Stimulated activated naive CD4-positive, alpha-beta T cell treated with Interleukin-2 at 50 U/mL for 16 hours (primary cell): ENCODE measurements at places on chromosomes 13 and 19.

- DNase-seq, result no peak
These were observed 3.2 kb downstream of the ZNF562 start for GRCh38 chr19:9671655-9672054.

DNA sequence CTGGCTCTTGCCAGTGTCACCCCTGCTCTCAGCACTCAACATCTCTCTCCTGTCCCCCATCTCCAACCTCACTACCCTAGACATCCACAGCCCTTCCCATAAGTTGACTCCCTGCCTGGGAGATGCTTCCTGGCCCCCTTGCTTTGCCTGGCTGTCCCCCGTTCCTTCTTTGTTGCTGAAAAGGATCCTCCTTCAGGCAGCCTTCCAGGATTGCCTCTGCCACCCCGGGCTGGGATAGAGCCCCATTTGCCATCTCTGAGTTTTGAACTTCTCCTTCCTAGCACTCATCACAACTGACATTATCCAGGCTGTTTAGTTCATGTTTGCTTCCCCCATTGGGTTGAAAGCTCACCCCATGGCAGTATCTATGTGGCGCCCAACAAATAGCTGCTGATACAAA lies 20.0 kb downstream of the CPAMD8 start:
- no peak for DNase-seq

DNA sequence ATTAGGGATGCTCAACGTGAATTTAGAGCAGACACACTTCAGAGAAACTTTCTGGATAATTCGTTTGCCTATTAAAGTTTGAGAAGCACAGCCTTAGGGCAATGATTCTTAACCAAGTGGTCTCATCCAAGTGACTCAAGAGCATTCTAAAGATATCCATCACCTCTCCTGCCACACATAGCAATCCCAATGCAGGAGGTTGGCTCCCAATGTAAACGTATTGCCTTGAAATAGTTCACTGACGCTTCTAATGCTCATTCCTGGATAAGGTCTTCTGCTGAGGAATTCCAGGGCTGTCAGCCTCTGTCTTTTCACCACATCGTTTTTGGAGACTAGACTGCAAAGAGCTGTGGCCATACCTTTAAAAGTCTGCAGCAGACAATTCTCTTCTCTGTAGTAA lies 279.8 kb upstream of the DACH1 start:
- DNase-seq, result no peak

GRCh38 chr13:95217920-95218830 lies 83.1 kb downstream of the ABCC4 start:
- no peak for DNase-seq

- no peak for DNase-seq
These were observed 19.1 kb downstream of the WDR88 start for GRCh38 chr19:33150852-33151518.

GRCh38 chr13:27505792-27506191 lies 55.4 kb upstream of the MTIF3 start:
- no peak for DNase-seq

DNA sequence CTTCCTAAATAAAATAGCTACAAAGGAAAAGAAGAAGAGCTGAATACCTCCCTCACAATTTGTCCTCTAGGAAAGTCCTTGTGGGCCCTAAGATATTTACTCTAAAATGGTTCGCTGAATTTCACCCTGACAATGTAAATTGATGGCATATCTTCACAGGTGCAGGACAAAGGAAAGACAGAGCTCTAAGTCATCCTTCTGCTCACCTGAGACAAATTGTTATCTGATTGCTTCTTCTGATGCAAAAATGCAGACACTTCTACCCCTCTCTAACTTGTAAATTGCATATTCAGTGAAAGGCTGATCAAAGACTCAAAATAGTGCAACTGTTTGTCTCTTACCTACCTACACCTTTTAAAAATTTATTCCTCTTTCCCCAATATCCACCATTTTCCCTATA lies 747.2 kb upstream of the PRR20A start:
- no peak for DNase-seq

DNA sequence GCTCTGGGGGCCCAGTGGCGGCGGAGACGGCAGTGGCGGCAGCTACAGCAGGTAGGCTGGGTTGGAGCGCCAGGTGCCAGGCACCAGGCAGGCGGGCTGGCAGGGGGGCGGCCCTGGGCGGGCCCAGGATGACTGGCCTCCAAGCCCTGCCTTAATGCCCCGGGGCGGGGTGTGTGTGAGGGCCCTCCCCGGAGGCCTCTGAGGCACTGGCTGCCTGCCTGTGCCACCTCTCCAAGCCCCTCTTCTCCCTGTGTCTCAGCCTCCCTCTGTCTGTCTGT lies at the start of gene KLK11:
KLK11 (minus strand) TSS at position 63 of the 278 bp plus-strand sequence. CDS start 985 bp downstream, outside the sequence.
- DNase-seq, result no peak

DNA sequence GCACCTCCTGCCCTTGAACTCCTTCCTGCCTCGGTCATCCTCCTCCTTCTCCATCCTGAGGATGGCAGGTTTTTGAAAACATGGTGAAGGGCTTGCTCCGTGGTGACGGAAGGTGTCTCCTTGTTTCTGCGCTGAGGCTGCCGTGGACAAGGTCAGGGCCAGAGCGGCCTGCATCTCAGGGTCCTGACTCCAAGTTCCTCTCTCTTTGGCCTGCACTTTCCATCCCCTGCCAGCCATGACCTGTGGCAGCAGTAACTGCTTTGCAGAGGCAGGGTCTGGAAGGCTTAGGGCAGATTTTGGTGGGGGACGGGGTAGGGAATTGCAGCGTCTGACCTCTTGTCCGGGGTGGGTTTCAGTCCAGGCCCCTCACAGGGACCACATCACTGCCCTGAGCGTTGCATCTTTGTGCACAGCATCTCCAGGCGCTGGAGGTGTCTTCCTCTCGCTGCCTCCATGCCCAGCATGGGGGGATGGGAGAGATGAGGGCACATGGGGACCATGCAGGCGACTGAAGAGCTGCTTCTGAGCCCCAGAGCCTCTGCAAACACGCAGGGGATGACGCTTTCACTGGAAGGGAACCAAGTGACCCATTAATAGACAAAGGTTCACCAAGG lies 216.8 kb downstream of the TEX29 start:
- no peak for DNase-seq

DNA sequence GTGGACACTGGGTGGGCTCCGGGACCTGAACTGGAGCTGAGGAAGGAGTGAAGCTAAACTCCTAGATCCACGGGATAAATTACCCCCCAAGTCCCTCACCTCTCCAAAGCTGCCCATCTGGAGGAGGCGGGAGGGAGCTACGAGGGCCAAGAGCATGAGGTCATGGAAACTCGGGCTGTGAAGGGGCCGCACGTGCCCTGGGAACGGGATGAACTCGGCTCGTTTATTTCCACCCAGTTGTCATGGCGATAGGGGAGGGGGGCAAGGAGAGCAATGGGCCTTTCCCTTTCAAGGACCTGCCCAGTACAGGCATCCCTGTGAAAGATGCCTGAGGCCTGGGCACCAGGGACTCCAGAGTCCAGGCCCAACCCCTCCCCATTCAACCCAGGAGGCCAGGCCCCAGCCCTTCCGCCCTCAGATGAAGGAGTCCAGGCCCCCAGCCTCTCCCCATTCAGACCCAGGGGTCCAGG lies 3.8 kb downstream of the PPP1R12C start:
- no peak for DNase-seq

DNA sequence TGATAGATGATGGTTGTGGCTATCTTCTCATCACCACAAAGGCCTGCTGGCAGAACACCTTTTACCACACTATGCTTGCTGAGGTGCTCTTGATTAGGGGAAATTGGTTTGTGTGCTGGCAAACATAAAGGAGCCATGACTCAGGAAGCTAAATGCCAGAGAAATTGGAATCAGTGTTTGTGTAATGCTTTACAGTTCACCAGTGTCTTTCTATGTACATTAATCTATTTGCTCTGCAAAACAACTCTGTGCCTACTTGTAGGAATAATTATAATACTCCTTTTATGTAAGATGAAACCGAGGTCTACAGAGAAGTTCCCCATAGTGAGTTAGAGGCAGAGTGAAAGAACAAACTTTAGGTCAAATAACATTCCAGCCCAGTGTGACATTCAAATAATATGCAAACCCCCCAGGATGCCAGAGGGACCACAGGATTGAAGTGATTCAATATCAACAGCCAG lies 390.5 kb upstream of the HTR2A start:
- DNase-seq, result no peak

DNA sequence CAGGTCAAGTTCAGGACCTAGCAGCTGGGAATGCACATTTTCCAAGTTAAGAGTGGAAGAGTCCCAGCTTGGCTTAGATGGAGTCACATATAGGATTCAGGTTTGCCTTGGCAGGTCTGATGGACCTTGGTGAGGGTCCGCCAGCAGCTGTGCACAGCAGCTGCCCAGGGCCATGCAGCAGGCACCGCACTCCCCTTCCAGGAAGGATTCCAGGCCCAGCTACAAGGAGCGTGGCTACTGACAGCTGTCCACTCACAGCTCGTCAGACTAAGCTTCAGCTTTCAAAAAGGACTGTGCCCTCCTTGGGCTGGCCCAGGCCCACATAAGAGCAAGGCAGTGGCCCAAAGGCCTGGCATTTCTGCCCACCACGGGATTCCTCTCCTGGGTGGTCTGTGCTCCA lies 68.4 kb downstream of the ALOX5AP start:
- DNase-seq, result no peak

GRCh38 chr19:2353159-2353886 lies 6.7 kb upstream of the TMPRSS9 start:
- no peak for DNase-seq

- DNase-seq, result peak; percentile 97
These were observed at the start of gene ZNF443 for GRCh38 chr19:12440541-12441316. Gene ZNF443 (minus strand): TSS chr19:12441021. CDS start chr19:12440914, 107 bp downstream.

DNA sequence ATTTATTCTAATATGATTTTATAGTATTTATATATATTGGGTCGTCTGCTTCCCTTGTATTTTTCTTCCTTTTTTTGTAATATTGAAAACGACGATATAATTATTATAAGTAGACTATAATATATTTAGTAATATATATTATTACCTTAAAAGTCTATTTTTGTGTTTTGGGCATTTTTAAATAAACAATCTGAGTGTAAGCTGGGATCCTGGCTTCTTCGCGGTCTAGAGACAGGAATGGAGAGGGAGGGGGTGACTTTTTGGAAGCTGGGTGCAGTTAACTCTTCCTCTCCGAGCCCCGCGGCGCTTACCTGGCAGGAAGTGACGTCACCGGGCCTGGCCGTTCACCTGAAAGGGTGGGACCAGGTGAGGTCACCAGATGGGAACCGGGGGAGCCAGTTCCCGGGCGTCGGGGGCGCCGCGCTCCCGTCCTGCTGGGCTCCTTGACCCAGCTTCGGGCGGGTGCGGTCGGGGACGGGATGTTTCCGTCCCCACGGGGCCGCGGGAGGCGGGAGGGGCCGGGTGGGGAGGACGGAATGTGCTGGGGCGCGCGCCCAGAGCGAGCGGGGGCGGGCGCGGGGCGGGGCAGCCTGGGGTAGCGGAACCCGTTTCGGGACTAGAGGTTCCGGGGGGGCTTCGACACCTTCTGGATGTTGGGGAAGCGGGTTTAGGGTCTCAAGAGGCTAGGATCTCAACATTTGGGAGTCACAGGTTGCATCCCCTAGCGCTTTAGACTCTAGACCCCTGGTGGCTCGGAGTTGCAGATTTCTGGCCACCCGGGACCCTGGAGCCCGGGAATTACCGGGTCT lies 2.8 kb downstream of the ZFP36 start:
- DNase-seq, result peak; percentile 80

DNA sequence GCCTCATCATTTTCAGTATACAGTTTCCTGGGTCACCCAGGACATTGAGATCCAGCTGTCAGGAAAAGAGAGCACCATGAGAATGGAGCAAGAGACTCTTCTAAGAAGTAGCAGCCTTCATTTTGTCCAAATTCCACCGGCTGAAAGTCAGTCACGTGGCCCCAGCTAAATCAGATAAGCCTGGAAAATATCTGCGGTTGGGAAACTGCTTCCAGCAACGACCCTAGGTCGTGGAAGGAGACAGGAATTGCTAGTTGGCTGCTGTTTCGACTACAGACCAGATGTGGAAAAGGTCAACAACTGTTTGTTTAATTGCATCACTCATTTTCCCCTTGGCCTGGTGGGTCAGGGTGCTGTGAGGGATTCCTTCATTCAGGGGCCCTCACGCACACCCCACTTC lies 107.0 kb downstream of the ZNF536 start:
- DNase-seq, result no peak

GRCh38 chr19:54203151-54203611 lies 2.5 kb downstream of the RPS9 start:
- DNase-seq, result no peak

- DNase-seq, result peak; percentile 33
These were observed 127.0 kb downstream of the IER2 start for GRCh38 chr19:13277104-13277809.

- no peak for DNase-seq
These were observed 3.3 kb upstream of the KCNC3 start for GRCh38 chr19:50332244-50333038.

DNA sequence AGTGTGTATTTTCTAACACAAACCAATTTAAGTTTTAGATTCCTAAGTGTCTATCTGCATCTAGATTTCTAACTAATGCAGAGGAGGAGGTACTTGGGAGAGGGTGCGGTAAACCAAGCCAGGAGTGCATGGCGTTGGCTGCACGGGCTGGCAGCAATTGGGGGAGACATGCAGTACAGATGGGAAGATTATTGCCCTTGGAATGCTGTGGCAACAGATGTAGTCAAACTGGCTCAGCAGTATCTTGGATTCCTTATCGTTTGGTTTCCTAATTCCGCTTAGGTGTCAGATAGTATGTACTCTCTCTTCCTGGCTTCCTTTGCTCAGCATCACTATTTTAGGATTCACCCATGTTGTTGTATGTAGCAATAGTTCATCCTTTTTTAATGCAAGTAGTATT lies 29.4 kb upstream of the STK24 start:
- DNase-seq, result no peak

- peak; percentile 40 for DNase-seq
These were observed 934 bp downstream of the N4BP2L2 start for GRCh38 chr13:32537580-32538142.

DNA sequence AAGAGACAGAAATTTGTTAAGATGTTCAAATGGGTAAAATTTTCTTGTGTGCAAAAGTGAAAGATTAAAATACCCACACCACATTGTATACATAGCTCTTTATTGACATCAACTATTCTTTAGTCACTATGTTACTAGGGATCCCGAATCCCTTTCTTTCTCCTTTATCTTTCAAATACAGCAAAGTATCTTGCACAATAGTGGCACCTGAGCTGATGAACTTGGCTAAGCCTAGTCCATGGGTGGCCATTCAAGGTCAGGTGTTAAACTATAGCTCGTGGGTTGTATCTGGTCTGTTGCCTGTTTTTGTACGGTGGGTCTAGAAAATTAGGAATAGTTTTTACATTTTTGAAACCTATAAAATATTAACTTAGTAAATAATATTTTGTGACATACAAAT lies 210.9 kb downstream of the SLITRK6 start:
- no peak for DNase-seq

GRCh38 chr13:24827799-24828198 lies 63.8 kb downstream of the RNF17 start:
- no peak for DNase-seq

DNA sequence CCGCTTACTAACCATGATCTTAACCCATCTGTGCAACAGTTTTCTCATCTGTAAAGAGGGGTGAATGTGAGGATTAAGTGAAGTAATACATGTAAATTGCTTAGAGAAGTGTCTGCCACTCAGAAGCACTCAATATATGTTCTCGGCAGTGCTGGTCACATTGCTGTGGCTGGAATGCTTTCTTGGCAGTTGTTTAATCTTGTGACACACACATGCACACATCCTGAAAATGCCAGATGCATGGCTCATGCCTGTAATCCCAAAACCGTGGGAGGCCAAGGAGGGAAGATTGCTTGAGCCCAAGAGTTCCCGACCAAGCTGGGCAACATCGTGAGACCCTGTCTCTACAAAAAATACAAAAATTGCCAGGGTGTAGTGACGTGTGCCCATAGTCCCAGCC lies 4.9 kb upstream of the DMKN start:
- DNase-seq, result no peak
